ENCODE measurements at places on chromosomes 1 and 21. TPM values are rescaled to one million over a fixed set of nuclear protein-coding genes. Genes with fewer than 3 reads are reported as not detected.
A peak's percentile ranks its signal among the peaks of the same experiment; 100 is the strongest.

- no peak for DNase-seq
- no peaks in the 10 kb centered on the region for H3K4me1 ChIP-seq
- no peaks in the 10 kb centered on the region for H3K27me3 ChIP-seq
- H3K36me3 ChIP-seq = peaks cover 12% of the 10 kb centered on the region
- H3K4me3 ChIP-seq = no peak overlapping the region
- no peak overlapping the region for H3K27ac ChIP-seq
Measured at GRCh38 chr1:54047384-54048305, 5.4 kb downstream of the TMEM59 start.

GRCh38 chr21:44984792-44985440 lies 45.1 kb downstream of the SLX9 start:
- H3K4me3 ChIP-seq = no peak overlapping the region
- DNase-seq = no peak
- H3K4me1 ChIP-seq = no peaks in the 10 kb centered on the region

GRCh38 chr1:206864939-206865671 lies at the start of gene IL20:
TSS of gene IL20 (plus strand) at chr1:206865623. CDS start at chr1:206865853, 230 bp downstream.
- no peak within 1 kb of the TSS for H3K27ac ChIP-seq
- H3K27me3 ChIP-seq = no peaks in the 10 kb centered on the region
- no peaks in the 10 kb centered on the region for H3K4me1 ChIP-seq
- DNase-seq = peak; percentile 92
- H3K36me3 ChIP-seq = no peaks in the 10 kb centered on the region
- H3K4me3 ChIP-seq = no peak within 1 kb of the TSS

DNA sequence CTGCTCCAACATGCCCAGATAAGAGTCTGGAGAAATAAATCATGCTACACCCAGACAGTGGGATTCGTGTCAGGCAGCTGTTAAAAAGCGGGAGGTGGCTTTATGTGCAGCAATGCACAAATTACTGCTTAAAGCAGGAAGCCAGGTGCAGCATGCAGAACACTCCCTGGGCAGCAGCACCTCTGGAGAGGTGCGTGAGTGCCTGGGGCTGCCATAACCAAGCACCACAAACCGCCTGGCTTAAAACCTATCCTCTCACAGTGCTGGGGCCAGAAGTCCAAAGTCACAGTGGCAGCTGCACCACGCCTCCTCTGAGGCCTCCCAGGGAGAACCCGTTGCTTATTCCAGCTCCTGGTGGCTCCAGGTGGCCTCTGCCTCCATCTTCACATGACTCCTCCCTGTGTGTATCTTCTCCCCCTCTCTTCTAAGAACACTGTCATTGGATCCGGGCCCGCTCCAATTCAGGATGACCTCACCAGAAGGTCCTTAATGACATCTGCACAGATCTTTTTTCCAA lies 115.6 kb downstream of the SIK1 start:
- no peaks in the 10 kb centered on the region for H3K27me3 ChIP-seq
- H3K27ac ChIP-seq = no peak overlapping the region
- H3K4me1 ChIP-seq = peaks cover 8% of the 10 kb centered on the region
- no peaks in the 10 kb centered on the region for H3K36me3 ChIP-seq
- no peak overlapping the region for H3K4me3 ChIP-seq

DNA sequence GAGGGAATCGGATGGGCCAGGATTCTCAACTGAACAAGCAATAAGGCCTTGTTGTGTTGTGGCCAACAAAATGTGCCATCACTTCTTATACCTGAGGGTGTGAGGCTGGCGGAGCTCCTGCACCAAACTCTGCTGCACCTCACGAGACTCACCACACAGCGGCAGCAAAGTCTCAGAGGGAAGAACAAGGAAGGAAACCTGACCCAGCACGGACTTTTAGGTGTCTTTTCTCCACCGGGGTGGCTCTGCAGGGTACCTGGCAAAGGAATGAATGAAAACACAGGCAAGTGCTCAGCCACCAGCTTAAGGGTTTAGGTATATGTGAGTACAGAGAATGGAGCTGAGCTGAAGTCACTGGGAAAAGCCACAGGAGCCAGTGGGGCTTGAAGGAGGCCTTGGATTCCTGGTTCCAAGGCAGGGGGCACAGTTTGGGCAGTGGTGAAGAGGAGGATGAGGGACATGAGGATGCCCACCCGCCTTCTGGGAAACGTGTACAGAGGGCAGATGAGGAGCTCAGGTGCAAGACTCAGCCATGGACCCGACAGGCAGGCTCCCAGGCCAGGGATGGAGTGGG lies 31.1 kb upstream of the HSD3B1 start:
- DNase-seq = peak; percentile 75
- no peak overlapping the region for H3K27ac ChIP-seq
- no peaks in the 10 kb centered on the region for H3K27me3 ChIP-seq
- no peaks in the 10 kb centered on the region for H3K36me3 ChIP-seq

GRCh38 chr1:170967042-170967910 lies 31.9 kb downstream of the MROH9 start:
- DNase-seq = no peak
- H3K4me1 ChIP-seq = no peaks in the 10 kb centered on the region
- H3K27ac ChIP-seq = no peak overlapping the region

GRCh38 chr1:224435999-224436398 lies 1.4 kb upstream of the WDR26 start:
- H3K27ac ChIP-seq = no peak overlapping the region
- no peaks in the 10 kb centered on the region for H3K4me1 ChIP-seq
- no peak for DNase-seq
- H3K4me3 ChIP-seq = peak overlapping the region; percentile 87
- H3K36me3 ChIP-seq = no peaks in the 10 kb centered on the region

- no peaks in the 10 kb centered on the region for H3K36me3 ChIP-seq
- H3K27ac ChIP-seq = no peak overlapping the region
- H3K27me3 ChIP-seq = no peaks in the 10 kb centered on the region
- no peaks in the 10 kb centered on the region for H3K4me1 ChIP-seq
- no peak overlapping the region for H3K4me3 ChIP-seq
Measured at GRCh38 chr1:170727963-170728362, 64.0 kb downstream of the PRRX1 start.

- H3K36me3 ChIP-seq = no peaks in the 10 kb centered on the region
- H3K27ac ChIP-seq = no peak overlapping the region
- H3K4me3 ChIP-seq = no peak overlapping the region
- H3K4me1 ChIP-seq = no peaks in the 10 kb centered on the region
Measured at GRCh38 chr1:3557366-3557765, 53.9 kb downstream of the MEGF6 start.

DNA sequence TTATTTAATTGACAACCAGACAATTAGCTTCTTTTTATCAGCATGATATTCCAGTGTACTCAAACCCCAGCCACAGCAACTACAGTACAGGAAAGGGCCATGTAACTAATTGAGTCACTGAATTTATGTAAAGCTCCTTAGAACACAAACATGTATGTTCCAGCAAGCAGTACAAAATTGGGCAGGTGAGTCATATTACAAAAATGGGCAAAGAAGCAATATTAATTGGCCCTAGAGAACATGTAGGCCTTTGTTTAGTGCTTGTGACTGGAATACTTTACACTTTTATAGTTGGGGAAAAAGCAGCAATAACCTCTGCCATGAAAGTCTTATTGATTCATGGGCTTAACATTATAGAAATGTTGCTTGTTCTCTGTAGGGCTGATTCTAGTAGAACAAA lies 31.8 kb downstream of the CLEC20A start:
- H3K27me3 ChIP-seq = no peaks in the 10 kb centered on the region
- no peaks in the 10 kb centered on the region for H3K4me1 ChIP-seq
- H3K27ac ChIP-seq = no peak overlapping the region
- DNase-seq = no peak
- no peak overlapping the region for H3K4me3 ChIP-seq

DNA sequence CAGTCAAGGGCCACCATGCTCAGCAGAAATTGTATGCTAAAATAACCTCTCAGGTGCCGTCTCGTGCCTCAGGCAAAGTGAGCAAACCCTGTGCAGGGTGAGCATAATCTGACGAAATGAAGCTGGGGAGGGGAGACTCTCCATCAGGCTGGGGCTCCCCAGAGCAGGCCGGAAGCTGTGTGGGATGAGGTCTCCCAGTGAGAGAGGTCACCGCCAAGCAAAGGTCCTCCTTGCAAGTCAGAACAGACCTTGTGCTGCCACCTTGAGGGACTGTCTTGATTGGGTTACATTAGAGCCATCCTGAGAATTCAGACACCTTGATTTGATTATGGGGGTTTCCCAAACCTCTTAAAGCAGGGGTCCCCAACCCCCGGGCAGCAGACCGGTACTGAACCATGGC lies 64.2 kb downstream of the ZNF684 start:
- no peaks in the 10 kb centered on the region for H3K36me3 ChIP-seq
- H3K4me1 ChIP-seq = no peaks in the 10 kb centered on the region
- no peak for DNase-seq
- no peaks in the 10 kb centered on the region for H3K27me3 ChIP-seq
- no peak overlapping the region for H3K27ac ChIP-seq

DNA sequence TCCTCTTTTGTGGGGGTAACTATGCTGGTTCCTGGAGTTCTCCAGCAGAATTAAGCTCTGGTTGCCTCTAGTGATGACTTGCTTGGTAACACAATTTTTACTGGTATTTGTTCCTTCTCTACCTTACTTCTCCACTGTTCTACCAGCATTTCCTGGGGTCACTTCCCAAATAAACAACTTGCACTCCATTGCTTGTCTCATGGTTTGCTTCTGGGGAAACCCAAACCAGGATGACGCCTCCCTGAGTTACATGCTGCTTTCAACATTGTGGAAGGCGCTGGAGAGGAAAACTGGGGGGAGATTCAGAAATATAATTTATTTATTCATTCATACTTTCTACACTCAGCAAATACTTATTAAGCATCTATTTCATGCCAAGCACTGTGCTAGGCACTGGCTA lies 55.3 kb upstream of the AK4 start:
- no peak overlapping the region for H3K4me3 ChIP-seq
- no peaks in the 10 kb centered on the region for H3K36me3 ChIP-seq
- DNase-seq = no peak
- no peaks in the 10 kb centered on the region for H3K4me1 ChIP-seq
- no peaks in the 10 kb centered on the region for H3K27me3 ChIP-seq

GRCh38 chr1:148290881-148291280 lies 138.8 kb upstream of the NBPF11 start:
- H3K4me3 ChIP-seq = no peak overlapping the region
- no peaks in the 10 kb centered on the region for H3K36me3 ChIP-seq
- no peaks in the 10 kb centered on the region for H3K27me3 ChIP-seq
- no peaks in the 10 kb centered on the region for H3K4me1 ChIP-seq
- no peak for DNase-seq

GRCh38 chr21:33975548-33976081 lies 60.0 kb upstream of the ATP5PO start:
- no peaks in the 10 kb centered on the region for H3K27me3 ChIP-seq
- H3K4me1 ChIP-seq = no peaks in the 10 kb centered on the region
- DNase-seq = no peak
- H3K4me3 ChIP-seq = no peak overlapping the region

GRCh38 chr1:41629571-41629970 lies 145.1 kb upstream of the EDN2 start:
- no peaks in the 10 kb centered on the region for H3K36me3 ChIP-seq
- no peak overlapping the region for H3K27ac ChIP-seq
- DNase-seq = no peak

DNA sequence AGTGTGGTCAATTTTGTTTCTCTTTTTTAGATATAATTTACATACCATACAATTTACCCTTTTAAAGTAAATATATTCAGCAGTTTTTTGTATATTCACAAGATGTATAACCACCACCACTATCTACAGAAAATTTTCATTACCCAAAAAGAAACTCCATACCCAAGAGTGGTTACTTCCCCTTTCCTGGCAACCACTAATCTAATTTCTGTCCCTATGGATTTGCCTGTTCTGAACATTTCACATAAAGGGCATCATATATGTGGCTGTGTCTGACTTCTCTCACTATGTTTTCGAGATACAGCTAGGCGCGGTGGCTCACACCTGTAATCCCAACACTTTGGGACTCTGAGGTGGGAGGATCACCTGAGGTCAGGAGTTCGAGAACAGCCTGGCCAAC lies 13.6 kb downstream of the PACC1 start:
- DNase-seq = no peak
- no peaks in the 10 kb centered on the region for H3K27me3 ChIP-seq
- no peak overlapping the region for H3K4me3 ChIP-seq
- H3K36me3 ChIP-seq = no peaks in the 10 kb centered on the region
- no peak overlapping the region for H3K27ac ChIP-seq
- no peaks in the 10 kb centered on the region for H3K4me1 ChIP-seq

DNA sequence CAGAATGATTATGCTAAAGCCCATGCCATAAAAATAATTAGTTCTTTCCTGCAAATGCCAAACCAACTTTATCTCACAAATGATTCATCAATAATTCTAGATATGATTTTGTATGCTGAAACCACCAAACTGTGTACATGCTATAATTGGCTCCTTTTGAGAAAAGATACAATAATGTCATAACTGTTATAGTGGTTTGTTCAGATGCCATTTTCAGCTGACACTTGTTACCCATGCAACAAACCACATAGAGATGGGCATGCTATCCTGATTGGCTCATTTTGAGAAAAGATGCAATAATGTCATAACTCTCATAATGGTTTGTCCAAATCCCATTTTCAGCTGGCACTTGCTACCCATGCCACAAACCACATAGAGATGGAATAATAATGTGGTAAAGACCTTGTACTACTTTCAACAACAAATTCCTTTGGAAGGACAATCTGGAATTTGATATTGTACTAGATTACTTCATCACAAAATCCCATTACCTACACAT lies 283.8 kb downstream of the TPR start:
- no peaks in the 10 kb centered on the region for H3K27me3 ChIP-seq
- no peak overlapping the region for H3K27ac ChIP-seq
- no peaks in the 10 kb centered on the region for H3K36me3 ChIP-seq
- DNase-seq = no peak
- H3K4me3 ChIP-seq = no peak overlapping the region

DNA sequence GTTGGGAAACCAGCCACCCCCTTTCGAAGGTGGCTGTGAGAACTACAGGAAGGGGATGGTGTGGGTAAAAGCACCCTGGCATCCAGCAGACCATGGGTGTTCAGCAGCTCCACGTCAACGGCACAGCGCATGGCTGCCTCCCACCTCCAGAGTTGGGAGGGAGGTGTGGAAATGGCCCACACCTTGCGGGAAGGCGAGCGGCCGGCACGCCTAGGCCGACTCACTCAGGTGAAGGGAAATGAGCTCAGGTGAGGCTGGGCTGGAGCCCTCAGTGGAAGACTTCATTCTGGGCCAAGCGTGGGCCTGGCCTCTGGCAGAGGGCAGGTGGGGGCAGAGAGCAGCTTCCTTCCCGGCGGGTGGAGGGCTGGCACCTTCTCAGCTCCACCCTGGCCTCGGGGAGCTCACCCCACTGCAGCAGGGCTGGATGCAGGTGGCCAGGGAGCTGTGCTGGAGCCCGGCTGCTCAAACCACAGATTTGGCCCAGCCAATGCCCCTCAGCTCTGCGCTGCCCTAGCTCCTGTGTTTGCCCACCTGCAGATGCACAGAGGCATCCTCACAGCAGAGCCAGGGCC lies 24.8 kb upstream of the ALDH4A1 start:
- H3K27ac ChIP-seq = peak overlapping the region; percentile 64
- no peaks in the 10 kb centered on the region for H3K36me3 ChIP-seq
- peaks cover 11% of the 10 kb centered on the region for H3K4me1 ChIP-seq
- no peaks in the 10 kb centered on the region for H3K27me3 ChIP-seq

The FLG2 gene
- not detected for total RNA-seq

The SLC22A15 gene
- total RNA-seq = 0.93 TPM

The ST6GALNAC3 gene
- 2.9 TPM for total RNA-seq

The FALEC gene
- total RNA-seq = not detected

The MAP10 gene
- 3.0 TPM for total RNA-seq

The MIXL1 gene
- total RNA-seq = not detected

The PRELP gene
- 5.3 TPM for total RNA-seq

Data from right lobe of liver (tissue), 6 donors.